ENCODE measurements at places on chromosomes 2 and 18.

- DNase-seq: peak; percentile 6
These were observed 208.4 kb upstream of the CCDC150 start for GRCh38 chr2:196431076-196431475.

DNA sequence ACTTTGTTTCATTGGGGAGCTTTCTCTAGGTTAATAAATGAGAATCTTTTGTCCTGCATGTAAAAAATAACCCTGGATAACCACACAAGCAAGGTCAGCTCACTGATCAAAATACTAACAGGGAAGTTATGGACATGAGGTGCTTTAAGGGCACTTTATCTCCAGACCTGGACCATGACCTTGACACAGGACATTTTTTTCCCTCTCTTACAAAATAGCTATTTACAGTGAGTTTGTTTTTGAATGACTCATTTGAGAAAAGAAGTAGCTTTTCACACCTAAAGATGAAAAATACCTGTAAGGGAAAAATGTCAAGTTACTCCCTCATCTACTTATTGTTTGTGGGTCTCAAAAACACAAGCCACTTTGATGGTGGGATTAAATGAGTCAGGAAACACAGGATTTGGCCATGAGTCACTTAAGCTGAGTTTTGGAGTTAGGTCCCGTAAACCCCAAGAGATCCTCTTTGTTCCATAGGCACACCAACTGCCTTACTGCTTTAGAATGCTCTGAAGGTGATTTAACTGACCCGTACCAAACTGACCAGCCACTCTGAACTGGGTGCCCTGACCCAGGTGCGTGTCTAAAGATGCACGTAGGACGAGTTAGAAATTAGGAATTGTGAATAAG is 479.3 kb upstream of the NXPH2 start:
- no peak for DNase-seq

DNA sequence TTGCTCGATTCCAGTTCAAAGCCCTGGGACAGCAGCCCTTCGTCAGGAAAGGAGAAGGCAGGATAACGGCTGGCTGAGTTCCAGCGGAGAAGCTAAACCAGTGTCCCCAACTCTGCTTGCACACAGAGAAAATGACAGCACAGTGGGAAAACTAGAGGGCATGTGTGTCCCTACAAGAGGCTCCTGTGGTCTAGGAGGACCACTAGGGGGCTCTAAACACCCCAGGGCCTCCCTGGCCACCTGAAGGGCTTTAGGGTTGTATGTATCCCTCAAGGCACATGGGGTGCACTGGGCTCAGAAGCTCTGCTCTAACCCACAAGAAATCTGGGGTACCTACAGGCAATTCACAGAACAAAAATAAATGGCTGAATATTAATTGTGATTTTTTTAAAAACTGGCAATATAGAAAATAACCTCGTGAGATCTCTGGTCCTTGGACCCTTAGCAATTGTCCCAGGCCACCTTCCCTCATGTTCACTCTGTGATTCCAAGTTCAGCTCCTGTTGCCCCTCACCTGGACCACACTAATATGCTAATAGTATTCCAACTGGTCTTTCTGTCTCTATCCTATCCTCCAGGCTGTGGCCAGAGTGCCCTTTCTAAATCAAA is 17.5 kb downstream of the STAT1 start:
- DNase-seq: peak; percentile 37

DNA sequence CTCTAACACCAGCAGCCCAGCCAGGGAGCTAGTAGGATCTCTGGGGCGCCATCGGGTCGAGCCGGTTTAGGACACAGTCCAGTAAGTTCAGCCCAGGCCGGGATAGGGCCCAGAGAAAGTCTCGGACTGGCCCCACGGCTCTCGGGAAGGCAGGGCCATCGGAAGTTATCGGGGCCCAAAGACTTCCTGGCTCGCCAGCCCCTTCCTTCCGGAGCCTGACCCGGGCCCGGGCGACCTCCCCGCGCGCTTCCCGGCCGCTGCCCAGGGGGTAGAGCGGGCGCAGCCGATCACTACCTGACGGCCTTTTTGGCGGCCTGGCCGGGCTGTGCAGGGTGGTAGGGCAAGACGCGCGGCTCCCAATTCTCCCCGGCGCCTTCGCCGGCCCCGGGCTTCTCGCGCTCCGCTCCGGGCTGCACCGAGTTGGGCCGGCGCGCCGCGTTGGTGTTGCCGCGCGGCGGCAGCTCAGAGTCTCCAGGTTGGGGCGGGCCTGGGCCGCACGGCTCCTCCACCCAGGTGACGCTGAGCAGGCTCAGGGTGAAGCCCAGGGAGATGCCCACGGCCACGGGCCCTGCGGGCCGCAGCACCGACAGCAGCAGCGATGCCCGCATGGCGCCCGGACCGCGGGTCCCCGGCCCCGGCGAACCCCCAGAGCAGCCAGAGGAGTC is 546 bp downstream of the CHPF start:
- peak; percentile 47 for DNase-seq

DNA sequence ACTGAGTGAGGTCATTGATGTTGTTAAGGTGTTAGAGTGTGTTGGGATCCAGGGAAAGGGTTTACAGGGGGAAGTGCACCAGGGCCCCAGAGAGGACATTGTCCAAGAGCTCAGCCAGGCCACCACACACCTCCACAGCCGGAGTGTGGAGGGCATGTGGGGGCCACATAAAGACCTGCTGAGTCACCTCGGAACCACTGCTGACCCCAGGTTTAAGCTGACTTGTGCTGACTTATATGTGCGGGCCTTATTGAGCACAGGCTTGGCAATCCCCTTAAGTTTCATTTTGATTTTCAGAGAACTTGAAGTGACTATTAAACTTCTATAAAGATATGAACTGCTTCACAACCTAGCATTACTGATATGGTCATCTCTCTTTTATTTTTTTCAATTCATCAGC is 166.2 kb upstream of the MAP3K20 start:
- DNase-seq: no peak

- DNase-seq: no peak
These were observed 62.3 kb downstream of the FRZB start for GRCh38 chr2:182804128-182804527.

- DNase-seq: no peak
These were observed 155.8 kb downstream of the RTN4 start for GRCh38 chr2:54894467-54894866.

GRCh38 chr18:25279133-25279532 is 72.8 kb downstream of the ZNF521 start:
- DNase-seq: peak; percentile 71

DNA sequence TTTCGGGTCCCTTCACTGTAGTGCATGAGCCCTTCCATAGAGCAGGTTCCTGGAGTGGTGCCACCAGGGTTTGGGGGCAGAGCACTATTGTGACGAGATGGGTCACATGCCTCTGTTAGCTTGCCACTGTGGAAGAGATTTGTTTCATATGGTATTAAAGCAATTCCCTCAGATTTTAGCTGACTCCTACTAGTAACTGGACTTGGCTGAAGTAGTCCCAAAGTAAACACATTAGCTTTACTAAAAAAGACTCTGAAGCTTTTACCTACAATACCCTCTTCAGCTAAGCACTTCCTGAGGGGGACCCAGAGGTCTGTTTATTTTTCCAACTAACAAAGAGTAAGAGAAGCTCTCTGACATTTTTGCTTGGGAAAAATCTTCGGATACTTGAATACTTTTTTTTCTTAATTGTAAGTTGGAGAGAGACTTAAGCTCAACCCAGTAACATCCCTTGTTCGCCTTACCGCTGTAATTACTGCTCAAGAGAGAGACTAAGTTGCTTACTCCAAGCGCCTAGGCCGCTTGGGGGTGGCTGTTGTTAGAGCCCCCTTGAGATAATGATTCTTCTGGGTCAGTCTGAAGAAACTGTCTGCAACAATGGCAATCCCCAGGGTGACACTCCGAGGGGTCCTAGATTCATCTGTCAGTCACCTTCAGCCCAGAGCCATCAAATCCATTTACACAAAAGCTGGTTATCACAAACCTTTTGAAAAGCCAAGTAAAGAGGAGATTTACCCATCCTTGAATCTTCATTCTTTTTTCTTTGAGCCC is 177.4 kb downstream of the FIGN start:
- DNase-seq: no peak

- no peak for DNase-seq
These were observed 202.3 kb downstream of the MREG start for GRCh38 chr2:215811003-215811402.

DNA sequence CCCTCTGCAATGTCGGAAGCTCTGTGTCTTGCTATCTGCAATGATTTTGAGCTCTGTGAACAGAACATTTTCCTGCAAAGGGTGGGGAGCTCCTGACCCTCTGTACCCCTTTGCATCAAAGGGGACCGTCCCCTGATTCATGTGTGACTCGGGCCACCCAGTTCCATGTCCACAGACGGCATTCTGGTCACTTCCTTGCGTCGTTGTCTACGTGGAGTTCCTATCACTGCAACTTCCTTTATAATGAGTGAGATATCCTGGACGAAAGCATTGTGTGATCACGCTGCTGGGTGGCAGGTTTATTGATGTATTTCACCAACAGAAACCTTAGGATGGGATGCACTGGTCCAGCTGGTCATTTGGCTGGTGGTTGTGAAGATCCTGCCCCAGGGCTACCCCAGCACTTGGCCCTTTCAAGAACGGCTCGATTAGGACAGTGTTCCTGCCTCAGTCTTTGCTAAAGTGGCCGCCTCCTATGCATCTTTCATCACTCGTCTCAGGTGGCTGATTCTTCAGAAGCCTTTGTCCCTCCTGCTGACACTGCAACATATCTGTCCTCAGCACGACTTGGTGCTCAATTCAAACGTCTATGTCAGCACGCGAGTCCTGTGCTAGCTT is 202.7 kb downstream of the ACKR3 start:
- no peak for DNase-seq

DNA sequence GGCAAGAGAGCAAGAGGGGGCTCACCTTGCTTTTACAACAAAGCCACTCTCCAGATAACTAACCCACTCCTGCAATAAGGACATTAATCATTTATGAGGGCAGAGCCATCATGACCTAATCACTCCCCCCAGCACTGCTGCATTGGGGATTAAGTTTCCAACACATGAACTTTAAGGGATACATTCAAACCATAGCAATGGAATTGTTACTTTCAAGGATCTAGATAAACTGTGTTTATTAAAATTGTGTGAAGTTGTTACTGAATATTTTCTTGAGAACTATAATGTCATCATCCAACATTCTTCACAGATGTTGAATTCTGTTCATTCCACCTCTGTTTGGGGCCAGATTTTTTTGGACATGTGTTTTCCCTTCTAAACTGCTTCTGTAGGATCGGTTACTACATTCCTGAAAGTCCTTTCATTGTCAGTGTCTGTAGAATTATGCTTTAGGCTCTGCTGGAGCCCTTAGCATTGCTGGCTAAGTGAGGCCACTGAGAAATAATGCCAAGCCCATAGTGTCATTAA is 50.4 kb downstream of the SPATS2L start:
- DNase-seq: peak; percentile 70

DNA sequence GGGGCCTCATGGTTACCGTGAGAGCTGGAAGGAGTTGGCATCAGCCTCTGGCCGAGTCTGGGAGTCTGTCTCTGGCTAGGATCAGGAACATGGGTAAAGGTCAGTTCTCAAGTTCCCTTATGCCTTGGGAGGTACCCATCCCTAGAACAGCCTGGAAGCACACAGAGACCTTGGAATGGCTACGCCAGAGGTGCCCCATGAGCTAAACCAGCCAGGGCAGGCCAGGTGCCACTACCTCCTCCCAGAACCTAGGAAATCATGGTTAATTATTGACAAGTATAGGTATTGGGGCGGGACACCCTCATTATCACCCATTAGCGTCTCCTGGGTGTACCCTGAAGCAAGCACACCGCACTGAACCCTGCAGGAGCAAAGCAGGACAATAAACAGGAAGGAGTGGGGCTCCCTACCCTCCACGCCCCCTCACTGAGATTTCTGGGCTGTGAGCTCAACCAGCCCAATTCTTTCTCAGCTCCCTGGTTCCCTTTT is 3.0 kb upstream of the ASPRV1 start:
- no peak for DNase-seq

- no peak for DNase-seq
These were observed 364.9 kb downstream of the ANAPC1 start for GRCh38 chr2:111519071-111519470.

DNA sequence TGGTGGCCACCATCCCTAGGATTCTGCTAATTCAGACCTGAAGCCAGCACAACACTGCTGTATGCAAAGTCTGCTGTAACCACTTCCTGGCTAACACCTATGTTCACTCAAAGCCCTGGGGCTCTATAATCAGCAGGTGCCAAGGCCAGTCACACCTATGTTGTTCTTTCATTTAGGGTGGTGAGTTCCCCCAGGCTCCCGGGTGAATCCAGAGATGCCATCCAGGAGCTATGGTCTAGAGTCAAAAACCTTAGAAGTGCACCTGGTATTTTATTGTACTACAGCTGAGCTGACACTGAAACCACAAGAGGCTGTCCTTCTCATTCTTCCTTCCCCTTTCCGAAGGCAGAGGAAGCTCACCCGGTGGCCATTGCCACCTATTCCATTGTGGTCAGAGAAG is 46.2 kb upstream of the CCDC141 start:
- no peak for DNase-seq

DNA sequence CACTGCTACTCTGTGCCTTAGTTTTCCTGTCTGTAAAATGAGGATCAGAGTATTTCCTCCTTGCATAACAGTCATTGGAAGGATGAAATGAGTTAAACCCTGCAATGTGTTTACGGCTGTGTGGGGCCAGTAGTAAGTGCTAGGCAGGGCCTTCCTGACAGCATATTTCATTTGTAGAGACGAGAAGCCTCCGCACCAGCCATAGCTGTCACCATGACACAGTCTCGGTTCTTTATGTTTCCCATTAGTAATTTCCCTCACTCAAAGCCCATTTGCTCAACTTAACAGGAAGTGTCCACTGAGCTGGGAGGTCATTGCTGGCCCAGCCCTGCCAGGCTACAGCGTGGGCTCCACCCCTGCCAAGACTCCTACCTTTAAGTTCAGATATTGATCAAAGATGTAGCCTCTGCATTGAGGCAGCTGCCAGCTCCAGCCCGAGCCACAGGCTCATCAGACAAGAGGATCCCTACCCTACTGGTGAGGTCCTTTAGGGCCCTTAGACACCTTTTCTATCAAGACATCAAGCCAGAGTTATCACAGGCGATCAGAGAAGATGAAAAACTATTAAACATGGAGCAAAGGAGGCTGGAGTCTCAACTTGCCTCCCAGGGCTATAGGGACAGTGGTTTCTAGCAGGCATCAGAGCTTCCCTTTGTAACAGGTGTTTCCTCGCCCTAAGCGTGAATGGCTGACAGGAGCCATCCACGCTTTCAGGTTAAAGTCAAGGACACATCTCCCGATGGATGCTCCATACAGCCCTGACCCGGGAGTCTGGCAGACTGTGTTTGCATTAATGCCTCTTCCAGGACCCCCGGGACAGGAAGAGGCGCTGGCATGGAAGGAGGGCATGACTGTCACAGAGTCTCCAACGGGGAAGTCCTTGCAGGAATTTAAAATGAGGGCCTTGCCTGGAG is 251.7 kb downstream of the NDUFA10 start:
- DNase-seq: no peak

- no peak for DNase-seq
These were observed 56.0 kb downstream of the TMEM247 start for GRCh38 chr2:46535360-46535759.

All from iris pigment epithelial cell (primary cell).